Naive B cell (primary cell): ENCODE measurements at places on chromosomes 7 and 10. TPM values are rescaled to one million over a fixed set of nuclear protein-coding genes. Genes with fewer than 3 reads are reported as not detected.

GRCh38 chr10:30818854-30819253, 189.3 kb upstream of the LYZL2 start:
- no peak for DNase-seq

PRPS1L1 gene
- polyA plus RNA-seq = not detected

GRCh38 chr10:108051218-108051617, 886.7 kb upstream of the SORCS1 start:
- no peak for DNase-seq

DNA sequence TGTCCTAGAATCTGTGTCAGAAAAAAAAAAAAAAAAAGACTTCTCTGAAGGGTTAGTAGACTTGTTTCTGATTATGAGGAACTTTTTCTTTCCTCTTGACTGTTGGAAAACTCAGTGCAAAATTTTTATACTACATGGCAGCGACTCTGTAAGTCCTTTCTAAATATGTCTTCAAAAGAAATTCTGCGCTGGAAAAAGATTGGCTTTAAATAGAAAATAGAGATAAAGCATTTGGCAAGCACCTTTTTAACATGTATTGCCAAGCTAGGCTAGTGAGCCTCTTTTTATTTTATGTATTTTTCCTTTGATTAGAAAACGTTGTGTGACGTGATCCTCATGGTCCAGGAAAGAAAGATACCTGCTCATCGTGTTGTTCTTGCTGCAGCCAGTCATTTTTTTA, 17.9 kb downstream of the KLHL7 start:
- DNase-seq = no peak

DNA sequence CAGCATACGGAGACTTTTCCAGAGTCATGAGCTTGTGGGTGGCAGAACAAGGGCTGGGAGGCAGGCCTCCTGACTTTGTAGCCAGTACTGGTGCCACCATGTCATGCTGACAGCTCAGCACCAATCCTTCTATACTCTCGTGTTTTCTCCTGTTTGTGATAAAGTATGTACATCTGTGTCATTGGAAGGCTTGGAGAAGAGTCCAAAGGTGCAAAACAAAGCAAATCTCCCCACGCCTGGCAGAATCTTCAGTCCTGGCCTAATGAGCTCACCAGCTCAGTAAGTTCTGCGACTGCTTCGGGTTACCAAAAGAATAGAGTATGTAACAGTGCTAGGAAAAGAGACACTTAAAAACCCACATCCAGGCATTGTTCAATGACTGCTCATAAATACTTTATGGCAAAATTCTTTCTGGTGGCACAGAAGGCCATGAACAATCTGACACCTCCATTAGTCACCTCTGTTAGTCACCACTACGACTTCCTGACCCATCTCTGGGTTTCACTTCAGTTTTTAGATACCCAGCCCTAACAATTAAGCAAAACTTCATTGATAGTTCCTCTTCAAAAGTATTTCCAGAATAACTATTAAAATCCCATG, 24.5 kb downstream of the STEAP1 start:
- DNase-seq = no peak

DNA sequence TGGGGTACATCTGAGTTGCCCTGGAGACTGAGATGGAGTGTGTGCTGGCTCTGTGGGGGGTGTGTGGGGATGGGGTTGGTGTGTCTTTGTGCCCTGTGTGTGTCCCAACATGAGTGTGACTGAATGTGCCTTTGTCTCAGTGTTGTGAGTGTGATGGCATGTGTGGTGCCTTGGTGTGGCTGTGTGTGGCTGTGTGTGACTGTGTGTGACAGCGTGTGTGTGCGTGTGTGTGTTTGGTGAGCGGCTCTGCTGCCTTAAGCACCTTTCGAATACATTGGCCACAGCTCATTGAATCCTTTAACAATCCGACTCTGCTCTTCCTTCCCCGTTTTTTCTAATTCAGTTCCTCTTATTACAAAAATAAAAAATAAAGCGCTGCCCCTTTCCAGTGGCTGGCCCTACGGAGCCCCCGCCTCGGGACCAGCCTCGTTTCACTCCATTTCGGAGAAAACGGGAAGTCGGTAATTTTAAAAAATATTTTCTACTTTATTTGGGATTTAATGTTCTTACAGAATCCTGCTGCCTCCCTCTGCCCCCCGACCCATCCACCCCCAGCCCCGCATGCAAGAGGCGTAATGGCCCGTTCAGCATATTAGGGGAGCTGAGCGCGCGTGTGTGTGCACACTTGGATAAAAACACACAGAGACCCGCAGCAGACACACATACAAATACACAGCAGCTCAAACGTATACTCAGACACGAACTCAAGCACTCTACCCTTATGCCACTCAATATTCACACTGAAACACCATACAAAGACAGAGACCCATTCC, 35.5 kb downstream of the HIF1AN start:
- no peak for DNase-seq

DNA sequence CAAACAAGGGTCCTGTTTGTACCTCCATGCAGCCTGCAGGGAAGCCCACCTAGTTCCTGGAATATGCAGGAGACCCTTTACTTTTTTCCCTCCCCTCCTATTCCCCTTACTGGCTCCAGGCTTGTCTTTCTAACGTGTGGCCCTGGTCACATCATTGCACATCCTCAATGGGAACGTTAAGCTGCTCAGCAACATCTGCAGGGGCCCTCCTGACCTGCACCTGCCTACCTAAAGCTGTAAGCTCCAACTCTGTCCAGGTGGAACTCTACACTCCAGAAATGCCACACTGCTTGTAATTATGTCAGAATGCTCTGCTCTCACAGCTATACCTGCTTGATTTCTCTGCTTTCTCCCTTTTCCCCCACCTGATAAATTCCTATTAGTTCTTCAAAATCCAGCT, 72.1 kb downstream of the ARMC3 start:
- DNase-seq = no peak

GRCh38 chr10:52623761-52624160, 148.8 kb downstream of the MBL2 start:
- DNase-seq = no peak

DNA sequence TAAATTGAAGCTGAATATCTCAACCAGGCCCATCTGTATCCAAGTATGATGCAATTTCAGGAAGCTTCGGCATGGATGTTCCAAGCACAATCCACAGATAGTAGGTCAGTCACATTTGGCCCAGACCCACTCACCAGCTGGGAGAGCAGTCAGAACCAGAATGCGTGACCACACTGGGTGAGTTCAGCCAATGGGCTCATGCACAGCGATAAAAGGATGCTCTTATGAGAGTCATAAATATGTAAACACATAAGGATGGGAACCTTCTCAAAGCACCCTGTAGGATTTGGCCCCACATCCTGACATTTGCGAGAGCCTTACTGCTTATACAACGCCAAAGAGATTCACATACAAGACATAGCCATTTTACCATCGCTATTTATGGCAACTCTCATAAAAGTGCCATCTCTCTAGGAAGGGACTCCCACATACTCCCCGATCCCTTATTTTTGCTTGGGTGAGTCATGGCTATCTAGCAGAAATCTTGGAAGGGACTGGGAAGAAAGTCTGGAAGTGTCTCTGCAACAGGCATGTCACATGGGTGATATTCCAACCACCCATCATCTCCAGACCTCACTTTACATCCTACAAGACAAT, 3.0 kb downstream of the AFAP1L2 start:
- no peak for DNase-seq

- no peak for DNase-seq
These were observed 81.5 kb downstream of the DNAH11 start for GRCh38 chr7:21624320-21624719.

TUBAL3 gene
- polyA plus RNA-seq = not detected

DNA sequence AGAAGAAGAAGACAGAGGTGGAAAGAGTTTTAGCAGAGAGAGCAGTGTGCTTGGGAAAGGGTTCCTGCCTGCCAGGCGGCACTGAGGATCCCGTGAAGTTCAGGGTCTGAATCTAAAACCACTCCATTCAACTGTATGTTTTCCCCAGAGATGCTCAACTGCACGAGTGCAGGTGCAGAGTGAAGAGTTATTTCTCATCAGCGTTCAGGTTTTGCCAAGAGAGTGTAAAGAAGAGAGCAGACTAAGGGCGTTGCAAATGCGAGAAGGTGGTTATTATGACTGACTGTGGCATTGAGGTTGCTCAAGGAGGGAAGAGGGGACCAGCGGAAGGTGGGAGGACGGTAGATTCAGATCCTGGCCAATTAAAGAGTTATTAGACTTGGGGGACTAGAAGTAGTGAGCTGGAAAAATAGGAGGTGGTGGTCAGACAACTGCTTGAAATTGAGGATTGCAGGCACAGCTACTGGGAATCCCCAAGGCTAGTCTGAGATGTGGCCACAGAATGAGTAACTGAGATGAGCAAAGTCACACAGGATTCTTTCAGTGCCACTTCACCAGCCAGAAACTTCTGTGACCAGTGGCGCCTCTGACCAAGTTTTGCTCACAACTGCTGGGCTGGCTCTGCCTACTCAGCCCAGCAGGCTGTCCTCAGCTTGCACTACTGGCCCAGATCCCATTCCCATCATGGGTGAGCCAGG, 29.1 kb downstream of the STRA8 start:
- no peak for DNase-seq

MALRD1 gene
- not detected for polyA plus RNA-seq

GRCh38 chr10:1178506-1178905, 122.3 kb downstream of the WDR37 start:
- no peak for DNase-seq

NPC1L1 gene
- polyA plus RNA-seq = not detected

DNA sequence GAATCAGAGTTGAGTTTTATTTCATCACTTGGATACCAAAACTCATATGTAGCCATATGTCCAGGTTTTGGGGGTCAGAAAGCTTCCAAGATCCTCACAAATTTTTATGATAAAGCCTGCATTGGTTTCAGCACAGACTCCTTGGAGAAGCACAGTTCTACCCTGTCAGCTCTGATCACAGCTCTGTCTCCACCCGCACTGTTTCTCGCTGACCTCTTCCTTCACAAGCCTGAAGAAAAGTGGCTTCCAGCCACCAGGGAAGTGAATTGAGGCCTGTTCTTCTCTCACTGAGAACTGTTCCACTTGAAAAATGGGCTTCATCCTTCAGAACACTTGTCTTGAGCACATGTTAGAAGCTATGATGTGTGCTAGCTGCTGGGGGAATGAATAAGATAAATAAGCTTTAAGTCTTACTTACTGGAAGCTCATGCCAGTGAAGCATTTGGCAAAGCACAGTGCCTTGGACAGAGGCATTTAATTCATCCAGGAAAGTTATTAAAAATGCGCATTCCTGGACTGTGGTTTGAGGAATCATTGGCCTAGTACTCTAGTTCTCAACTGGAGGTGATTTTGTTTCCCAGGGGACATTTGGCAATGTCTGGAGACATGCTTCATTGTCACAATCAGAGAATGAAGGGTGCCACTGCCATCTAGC, 133.6 kb downstream of the BMPER start:
- DNase-seq = no peak

DNA sequence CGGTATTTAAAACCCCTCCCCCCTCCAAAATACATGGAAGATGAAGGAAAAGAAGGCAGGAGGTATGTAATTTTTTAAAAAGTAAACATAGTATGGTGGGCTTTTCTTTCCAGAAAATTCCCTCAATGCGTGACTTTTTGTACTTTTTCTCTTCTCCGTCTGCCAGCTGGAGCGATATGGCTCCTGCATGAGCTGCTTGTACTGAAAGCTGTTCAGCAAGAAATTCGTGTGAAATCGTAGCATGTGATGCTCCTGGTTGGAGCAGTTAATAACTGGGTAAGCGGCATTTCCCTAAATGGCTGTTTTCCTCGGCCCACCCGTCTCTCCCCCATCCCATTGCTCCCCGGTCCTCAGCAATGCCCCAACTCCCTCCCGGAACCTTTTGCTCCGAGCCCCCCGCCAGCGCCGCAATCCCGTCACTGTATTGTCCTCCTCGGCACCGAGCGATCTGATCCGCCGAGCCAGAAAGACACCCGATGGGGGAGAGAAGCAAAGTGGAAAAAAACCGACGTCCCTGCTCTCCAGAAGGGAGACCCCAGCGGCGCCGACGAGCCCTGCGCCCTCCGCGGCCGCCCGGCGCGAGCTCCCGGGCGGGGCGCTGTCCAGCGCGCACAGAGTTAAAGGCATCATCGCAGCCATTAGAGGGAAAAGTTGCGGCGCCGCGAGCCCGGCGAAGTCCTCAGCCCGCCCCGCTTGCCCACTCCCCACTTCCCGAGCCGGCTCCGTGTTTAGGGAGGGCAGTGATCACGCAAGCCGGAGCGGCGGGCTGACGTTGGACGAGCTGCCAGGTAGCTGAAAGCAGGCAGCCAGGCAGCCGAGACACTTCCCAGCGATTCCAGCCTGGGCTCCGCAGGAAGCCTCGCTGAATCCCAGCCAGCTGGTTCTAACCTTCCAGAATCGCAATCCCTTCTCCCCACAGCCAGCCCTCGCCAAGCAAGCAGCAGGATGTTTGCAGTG, at the start of gene VSTM2A:
VSTM2A (plus strand) TSS at position 707 of the 957 bp plus-strand sequence. CDS start 356 bp downstream, outside the sequence.
- no peak for DNase-seq

GRCh38 chr10:6516281-6516928, 63.7 kb downstream of the PRKCQ start:
- DNase-seq = no peak

DNA sequence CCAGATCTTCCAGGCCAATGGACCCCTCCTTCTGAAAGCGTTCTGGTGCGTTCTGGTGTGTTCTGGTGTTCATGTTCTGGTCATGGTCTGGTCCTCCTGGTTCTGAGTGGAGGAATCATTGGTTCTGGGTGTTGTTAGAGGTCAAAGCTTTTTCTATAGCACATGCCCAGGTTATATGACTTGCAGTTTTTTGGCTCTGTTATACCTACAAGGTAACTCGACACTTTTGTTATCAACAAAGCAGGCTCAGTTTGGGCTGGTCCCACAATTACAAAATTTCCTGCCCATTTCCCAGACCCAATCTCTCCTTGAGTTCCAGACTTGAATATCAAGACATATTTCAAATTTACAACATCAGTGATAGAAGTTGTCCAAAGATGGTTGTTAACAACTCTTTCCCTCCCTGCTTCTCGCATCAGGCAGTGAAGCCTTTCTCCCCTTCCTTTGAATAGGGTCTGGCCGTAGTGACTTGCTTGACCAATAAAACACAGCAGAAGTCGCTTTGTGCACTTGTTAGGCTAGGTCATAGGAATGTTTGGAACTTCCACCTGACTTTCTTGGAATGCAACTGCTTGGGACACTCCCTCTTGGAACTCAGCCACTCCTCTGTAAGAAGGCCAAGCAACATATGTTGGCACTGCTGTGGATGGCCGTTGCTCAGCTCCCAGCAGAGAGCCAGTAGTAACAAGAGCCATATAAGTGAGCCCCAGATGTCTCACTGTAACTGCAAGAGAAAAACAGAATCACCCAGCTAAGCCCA, 83.1 kb upstream of the STEAP1B start:
- DNase-seq = no peak

- DNase-seq = no peak
These were observed 467.1 kb upstream of the STEAP1 start for GRCh38 chr7:89687211-89687610.

GRCh38 chr10:101331956-101332355, 22.0 kb upstream of the BTRC start:
- DNase-seq = no peak

- no peak for DNase-seq
These were observed 17.5 kb downstream of the HGF start for GRCh38 chr7:81752318-81752714.

DNA sequence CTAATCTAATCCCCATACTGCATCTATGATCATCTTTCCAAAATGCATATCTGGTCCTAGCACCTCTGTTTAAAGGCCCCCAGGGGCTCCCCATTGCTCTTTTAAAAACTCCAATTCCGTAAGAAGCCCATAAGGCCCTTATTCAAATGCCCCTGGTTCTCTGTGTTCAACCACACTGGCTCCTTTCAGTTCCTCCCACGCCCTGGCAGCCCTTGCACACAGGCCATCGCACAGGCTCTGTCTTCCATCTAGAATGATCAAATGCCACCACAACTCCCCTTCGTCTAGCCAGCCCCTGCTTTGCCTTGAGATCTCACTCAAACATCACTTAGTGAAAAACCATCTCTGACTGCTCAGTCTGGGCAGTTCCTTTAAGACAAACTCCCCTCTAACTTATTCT, 112.9 kb upstream of the LYZL2 start:
- DNase-seq = no peak
